Left ventricle myocardium superior (tissue), 1 donor: ENCODE measurements at places on chromosomes 1 and 21.
A peak's percentile ranks its signal among the peaks of the same experiment; 100 is the strongest.

DNA sequence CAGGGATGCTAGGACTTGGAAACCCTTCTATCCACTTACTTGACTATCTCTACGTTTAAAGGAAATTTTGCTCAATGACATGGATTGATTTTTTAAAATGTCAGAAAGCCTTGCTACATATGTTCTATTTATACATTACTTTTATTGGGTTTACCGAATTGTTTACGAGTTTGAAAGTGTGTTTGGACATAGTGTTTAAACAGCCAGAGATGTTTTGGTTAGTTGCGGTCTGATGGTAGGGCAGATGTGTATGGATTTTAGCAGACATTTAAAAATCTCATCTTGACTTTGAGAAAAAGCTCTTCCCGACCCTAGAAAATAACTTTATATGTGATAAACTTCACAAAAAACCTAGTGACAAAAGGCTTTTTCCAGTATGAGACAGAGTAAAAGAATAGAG lies 513.7 kb downstream of the PLA2G4A start:
- DNase-seq: no peak

DNA sequence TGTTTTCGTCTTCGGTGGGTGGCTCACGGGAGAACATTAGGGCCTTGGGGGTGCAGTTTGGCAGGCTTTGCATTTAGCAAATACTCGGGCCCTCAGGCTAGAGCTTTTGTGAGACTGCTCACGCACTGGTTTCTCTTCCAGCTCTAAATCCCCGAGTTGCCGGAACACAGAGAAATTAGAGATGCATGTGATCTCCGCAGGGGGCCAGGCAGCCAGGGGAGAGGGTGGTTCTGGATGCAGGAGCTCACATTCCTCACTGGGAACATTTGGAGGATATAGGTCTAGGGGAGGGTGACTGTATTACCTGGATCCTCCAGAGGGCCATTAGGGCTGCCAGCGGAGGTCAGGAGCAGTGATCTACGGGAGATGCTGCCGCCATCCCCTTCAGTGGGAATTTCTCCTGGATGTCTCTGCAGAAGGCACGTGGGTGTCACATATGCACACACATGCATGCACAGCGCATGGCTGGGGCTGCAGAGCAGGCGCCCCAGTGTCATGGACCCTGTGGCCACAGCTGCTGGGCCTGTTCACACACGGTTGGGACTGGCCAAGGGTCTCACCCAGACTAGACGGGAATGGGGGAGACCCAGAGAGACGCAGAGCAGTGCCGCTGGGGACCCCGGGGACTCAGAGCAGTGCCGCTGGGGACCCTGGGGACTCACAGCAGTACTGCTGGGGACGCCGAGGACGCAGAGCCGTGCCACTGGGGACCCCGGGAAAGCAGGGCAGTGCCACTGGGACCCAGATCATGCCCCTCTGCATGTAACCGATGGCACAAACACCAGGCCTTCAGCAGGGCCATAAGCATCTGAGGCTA lies 258.7 kb downstream of the CAMTA1 start:
- DNase-seq: no peak

GRCh38 chr1:10788592-10789006 lies 7.8 kb downstream of the CASZ1 start:
- peak; percentile 87 for DNase-seq

DNA sequence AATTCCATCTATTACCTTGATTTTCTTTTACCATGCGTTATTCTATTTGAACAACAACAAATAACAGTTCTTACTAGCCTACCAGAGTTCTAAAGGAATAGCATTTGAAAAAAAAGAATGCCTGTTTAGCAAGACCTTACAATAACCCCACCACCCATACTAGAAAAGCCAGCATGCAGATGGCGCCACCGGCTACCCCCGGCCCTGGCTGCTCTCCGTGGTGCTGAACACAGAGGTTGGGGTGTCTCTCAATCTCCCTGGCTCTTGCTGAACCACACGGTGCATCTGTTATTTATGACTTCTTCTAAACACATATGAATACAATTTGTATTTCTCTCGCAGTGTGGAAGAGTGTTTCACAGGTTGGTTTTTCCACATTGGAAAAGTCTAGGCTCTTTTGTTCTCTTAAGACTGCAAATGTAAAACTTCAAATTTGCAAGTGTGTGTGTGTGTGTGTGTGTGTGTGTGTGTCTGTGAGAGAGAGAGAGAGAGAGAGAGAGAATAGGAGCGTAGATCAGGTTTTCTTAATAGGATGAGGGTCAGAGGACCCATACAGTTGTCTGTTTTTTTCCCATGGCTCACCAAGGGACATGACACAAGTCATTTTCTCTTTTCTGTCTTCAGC lies 13.6 kb downstream of the GRIK3 start:
- DNase-seq: no peak

DNA sequence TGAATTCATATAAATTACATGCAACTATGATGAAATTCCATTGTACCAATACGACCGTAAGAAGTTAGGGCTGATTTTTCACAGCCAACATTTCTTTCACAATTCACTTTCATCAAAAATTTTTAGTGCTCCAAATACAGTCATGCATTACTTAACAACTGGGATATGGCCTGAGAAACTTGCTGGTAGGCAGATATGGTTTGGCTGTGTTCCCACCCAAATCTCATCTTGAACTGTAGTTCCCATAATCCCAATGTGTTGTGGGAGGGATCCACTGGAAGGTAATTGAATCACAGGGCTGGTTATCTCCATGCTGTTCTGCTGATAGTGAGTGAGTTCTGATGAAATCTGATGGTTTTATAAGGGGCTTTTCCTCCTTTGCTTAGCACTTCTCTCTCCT lies 244.4 kb downstream of the AKT3 start:
- DNase-seq: no peak

DNA sequence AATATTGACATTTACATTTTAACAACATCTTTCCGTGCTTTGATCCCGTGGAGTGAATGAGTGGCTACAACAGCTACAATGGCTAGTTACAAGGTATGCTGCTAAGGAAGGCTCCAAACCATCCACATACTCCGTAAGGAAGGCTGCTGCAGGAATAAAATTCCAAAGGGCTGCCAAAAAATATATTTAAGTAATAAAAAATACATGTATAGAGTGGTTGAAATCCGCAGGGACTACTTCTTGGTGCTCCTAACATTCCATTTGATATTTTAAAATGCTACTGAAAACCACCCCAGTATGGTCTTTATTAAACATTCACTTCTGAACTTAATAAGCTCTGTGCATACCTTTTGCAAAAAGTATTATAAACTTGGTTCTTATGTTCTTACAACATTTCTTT lies 25.3 kb downstream of the TNFSF4 start:
- no peak for DNase-seq

DNA sequence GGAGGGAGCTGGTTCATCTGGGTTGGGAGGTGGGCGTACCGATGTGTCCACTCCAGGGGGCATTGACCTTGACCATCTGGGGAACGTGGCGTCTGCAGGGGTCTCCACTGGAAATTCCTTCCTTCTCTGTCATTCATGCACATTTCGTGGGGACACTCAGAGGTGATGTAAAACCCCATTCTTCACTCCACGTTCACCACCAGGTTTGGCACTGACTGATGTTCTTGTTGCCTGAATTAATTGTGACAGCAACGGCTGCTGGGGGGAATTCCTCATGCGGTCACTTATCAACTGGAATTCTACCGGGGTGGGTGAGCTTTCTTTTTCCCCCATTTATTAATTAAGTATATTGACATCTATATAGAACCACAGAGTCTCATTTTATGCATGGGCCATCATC lies 18.1 kb upstream of the POFUT2 start:
- peak; percentile 16 for DNase-seq

DNA sequence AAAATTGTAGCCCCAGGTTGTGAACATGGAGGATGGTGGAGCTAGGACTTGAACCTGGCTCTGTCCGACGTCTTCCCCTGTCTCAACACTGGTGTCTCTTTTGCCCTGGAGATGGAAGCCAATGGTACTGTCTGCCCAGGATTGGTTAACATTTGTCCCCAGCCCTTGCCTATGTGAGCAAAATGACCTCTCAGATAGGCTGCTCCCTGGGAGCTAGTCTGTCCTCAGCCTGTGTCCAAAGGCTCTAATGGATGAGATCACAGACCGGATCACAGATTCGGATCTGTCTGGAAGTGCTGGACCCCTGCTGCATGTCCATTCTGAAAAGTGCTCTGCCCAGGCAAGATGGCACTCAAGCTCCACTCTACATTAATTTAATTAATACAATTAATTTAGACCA lies 394.4 kb upstream of the VAMP3 start:
- no peak for DNase-seq

- no peak for DNase-seq
Measured at GRCh38 chr1:151474745-151475144, 15.5 kb upstream of the POGZ start.

DNA sequence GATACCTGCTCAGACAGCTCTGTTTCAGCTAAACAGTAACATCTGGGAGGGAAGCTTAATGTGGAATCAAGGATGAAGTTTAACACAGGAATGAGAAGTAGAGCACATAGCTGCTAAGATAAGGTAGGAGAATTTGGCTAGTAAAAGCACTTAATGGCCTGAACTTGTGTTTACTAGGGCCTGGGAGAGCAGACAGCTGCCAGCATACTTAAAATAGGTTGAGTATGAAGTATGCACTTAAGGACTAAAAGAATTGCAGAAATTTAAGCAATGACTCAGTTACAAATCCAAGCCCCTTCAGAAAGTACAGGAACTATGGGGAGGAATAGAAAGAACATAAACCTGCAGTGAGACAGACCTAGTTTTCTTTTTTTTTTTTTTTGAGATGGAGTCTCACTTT lies 53.0 kb downstream of the BACH1 start:
- no peak for DNase-seq

DNA sequence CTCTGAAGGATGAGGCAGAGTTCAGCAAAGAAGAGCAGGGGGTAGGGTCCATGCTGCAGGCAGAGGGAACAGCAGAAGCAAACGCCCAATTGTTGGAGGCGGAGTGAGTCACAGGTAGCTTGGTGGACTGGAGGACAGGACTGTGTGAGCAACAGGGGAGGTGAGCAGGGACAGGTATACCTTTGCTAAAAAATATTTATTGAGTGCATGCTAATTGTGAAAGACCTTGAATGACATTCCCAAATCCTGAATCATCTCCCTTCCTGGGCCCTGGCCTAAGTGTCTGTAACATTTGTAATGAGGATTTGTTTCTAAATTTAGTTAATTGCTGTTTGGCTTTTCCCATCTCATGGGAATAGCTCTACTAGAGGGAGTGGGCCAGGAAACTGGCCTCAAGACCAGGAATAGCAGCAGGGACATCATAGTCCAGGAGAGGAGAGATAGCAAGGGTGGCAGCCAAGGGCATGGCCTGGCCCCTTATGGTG lies 123.7 kb downstream of the FOXD2 start:
- DNase-seq: no peak

GRCh38 chr1:116934586-116935207 lies 25.0 kb downstream of the PTGFRN start:
- DNase-seq: no peak

DNA sequence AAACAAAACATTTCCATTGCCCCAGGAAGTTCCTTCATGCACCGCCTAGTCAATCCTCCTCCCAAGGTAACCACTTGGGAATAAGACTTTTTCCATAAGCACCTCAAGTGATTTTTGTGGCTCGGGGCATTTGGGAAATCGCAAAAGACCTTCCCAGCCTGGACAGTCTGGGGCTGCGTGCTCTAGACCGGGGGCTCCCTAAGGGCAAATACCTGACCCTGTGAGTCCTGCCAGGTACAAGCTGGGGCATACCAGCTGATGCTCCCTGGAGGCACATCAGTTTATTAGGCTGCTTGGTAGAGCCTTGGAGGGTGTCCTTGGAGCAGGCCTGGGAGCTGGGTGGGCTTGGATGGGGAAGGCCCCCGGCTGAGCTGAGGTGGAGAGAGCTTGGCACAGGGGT lies 34.4 kb downstream of the ALPL start:
- DNase-seq: no peak

- no peak for DNase-seq
Measured at GRCh38 chr1:19157653-19158052, 52.4 kb downstream of the UBR4 start.

- peak; percentile 60 for DNase-seq
Measured at GRCh38 chr1:174165471-174166137, 6.3 kb downstream of the RABGAP1L start.

- DNase-seq: no peak
Measured at GRCh38 chr21:26136671-26137070, 33.9 kb downstream of the APP start.

GRCh38 chr1:2377751-2378440 lies 13.5 kb downstream of the MORN1 start:
- no peak for DNase-seq

DNA sequence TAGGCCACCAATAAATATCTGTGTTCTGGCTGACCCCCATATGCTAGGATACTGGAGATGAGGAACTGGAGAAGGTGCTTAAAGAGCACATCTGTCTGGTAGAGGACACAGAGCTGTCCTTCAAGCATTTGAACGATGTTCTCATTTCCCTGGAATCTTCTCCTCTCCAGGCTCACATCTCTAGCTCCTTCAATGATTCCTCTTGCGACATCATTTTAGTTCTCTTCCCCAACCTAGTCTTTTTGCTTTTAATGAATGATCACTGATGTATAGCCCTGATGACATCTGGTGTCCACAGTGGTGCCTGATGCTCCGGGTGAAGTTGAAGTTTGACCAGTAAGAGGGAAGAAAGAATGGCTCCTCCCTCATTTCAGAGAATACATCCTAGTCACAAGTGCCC lies 80.8 kb upstream of the UBE2U start:
- DNase-seq: no peak
